ENCODE measurements at places on chromosomes 12 and 14. TPM values are rescaled to one million over a fixed set of nuclear protein-coding genes. Genes with fewer than 3 reads are reported as not detected.

The CPNE6 gene
- not detected for total RNA-seq

The SLC8A3 gene
- total RNA-seq: not detected

The IFNG gene
- not detected for total RNA-seq

The MMP17 gene
- 4.2 TPM for total RNA-seq

The SERPINA9 gene
- total RNA-seq: not detected

The TMEM132C gene
- total RNA-seq: not detected

The SYNJ2BP gene
- 28.4 TPM for total RNA-seq

The SPX gene
- total RNA-seq: 0.25 TPM

The PRH2 gene
- not detected for total RNA-seq

The CCDC63 gene
- not detected for total RNA-seq

The ADAM20 gene
- 1.7 TPM for total RNA-seq

The LRRC10 gene
- not detected for total RNA-seq

The RND1 gene
- total RNA-seq: 0.62 TPM

The LPAR5 gene
- total RNA-seq: not detected

The AJUBA gene
- 19.0 TPM for total RNA-seq

The TMTC3 gene
- total RNA-seq: 53.5 TPM

All from aortic smooth muscle cell (primary cell).